ENCODE measurements at places on chromosomes 2 and 18.

DNA sequence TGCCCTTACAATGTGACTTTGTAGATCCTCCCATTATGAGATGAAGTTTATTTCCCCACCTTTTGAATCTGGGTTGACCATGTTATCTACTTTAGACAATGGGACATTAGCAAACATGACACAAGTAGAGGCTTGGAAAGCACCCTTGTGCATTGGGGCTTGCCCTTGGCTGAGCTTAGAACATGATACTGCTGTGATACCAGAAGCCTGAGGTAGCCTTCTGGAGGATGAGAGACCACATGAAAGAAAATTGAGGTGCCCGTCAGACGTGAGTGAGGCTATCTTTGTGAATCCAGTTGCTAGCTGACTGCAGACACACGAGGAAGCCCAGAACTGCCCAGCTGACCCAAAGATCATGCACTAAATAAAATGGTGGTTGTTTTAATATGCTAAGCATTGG is 341.2 kb downstream of the CYP26B1 start:
- no peak for DNase-seq

DNA sequence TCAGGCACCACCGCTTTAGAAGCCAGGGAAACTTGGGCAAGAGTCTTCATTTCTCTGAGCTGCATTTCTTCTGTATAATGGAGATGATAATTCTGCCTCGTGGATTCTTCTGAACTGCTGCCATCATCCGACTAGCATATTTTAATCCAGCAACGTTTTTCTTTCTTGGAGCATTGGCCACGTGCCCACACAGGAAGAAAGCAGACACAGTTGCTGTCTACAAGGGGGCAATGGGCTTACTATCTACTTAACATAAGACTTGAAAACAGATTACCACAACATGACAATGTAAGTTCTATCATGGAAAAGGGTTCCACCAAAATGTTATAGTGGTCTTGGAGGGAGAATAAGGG is 176.5 kb downstream of the FAM210A start:
- DNase-seq, result no peak

DNA sequence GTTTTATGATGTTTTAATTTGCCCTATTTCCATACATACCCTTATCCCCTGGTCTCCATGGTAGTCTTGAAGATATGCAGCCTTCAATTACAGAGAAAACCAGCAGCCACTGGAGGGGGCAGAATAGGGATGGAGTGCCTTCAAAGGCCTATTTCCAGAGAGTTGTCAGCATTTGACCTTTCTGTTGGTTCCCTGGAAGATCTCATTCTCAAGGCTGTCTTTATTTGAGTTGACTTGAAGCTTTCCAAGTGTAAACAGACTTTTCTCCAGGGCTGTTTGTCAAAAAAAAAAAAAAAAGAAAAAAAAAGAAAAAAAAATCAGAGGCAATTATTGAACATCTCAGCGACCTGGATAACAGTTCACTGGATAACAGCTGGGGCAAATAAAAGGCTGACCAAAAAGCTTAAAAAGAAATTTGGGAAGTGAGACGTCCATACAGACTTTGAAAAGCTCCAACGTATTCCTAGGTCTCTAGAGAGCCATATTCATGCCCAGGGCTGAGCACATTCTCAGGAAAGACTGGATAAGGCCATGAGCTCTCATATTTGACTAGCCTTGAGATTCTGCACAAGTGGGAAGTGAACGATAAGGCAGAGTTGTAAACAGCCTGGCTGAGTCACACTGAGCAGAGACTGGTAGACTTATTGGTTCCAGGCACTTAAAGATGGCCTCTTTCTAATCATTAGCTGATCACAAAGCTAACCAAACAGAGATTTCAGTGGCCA is 126.6 kb downstream of the VAPA start:
- DNase-seq, result no peak

GRCh38 chr2:85435981-85436835 is 17.7 kb downstream of the SH2D6 start:
- no peak for DNase-seq
